ENCODE measurements at places on chromosomes 7 and 10. TPM values are rescaled to one million over a fixed set of nuclear protein-coding genes. Genes with fewer than 3 reads are reported as not detected.

GRCh38 chr10:100043344-100043743 lies 33.6 kb upstream of the DNMBP start:
- DNase-seq: no peak

GRCh38 chr7:24801883-24802282 lies 44.6 kb upstream of the GSDME start:
- DNase-seq: no peak

DNA sequence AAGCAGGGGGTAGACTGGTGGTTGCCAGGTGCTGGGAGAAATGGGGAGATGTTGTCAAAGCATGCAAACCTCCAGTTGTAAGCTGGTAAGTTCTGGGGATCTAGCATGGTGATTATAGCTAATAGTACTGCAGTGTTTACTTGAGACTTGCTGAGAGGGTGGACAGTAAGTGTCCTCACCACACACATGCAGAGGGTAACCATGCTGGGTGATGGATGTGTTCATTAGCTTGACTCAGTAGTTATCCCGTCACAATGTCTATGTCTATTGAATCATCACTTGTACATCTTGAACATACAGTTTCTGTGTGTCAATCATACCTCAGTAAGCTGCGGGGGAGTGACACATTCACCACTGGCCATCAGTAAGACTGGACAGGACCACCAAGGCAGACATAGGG lies 42.1 kb downstream of the GSDME start:
- no peak for DNase-seq

DNA sequence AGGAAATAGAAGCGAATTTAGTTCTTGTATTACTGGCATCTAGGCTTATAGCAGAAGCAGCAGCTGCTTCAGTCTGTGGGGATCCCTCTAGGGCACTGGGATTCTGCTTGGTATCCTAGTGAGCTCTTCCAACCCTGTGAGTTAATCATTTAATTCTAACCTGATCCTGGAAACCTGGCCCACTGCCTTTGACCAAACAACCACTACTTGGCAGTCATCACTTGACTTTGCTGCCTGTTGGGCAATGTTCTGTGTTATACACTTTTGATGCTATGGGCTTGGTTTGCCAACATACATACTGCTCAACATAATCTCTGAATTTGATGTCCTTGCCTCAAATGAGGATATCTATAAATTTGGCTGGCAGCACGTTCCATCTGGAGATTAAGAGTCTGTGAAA lies 813.4 kb downstream of the ANKRD7 start:
- DNase-seq: no peak

DNA sequence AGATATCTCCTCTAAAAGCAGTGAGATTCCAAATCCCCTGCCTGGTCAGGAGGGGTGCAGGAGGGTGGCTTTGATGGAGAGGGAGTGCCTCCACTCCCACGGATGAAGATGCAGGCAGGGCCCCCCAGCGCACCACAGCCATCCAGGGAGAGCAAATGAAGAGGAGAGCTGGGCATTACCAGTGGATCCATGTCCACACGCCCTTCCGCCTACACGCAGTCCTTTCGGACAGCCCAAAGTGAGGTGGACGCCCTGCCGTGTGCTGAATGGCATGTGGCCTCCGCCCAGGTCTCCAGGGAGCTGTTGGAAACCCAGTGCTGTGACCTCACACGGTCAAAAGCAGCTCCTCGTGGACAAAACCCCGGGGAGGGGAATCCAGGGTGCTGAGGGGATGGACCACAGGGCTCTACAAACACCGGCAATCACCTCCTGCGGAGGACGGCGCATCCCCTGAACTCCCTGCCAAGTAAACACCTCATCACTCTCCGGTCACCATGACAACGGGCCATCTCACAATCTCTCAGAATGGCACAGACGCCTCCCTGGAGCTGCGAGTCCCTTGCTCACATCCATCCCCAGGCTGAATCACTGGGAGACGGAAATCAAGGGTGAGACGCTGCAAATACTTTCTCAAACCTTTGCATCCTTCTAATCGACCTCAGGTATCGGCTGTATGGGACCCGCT lies 35.0 kb upstream of the DNAAF5 start:
- no peak for DNase-seq

GRCh38 chr7:112855227-112855626 lies 65.0 kb upstream of the TMEM168 start:
- DNase-seq: no peak

DNA sequence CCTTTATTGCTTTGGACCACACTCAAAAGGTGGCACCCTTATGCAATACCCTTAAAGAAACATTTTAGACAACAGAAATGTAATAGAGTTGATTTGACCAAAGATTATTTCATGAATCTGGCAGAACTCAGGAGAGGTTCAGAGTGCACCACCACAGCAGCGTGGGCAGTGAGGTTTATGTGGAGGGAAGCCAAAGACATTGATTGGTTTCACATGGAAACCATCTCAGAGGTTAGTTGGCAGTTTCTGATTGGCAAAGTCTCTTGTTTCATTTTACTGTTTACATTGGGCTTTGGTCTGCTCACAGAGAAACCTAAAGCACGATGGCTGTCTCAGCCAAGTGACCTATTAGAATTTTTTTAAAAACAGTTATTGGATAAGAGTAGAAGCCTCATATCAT lies 101.3 kb downstream of the SDHAF3 start:
- DNase-seq: no peak

DNA sequence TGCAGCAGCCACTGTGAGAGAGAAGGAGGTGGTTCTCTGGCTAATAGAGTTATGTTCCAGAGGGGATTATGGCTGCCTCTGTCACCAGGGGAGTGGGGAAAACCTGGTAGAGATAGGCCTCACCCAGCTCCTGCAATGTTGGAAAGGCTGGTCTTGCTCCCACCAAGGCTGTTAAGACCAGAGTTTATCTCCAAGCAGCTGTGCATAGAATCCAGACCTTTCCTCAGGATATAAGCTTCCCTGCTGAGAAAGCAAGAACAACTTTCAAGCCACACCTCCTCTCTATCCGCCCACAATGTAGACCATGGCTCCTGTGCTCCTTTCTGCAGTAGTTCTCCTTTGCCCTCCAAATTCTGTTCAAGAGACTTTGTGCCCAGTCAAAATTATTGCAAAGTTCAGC lies 1375.4 kb downstream of the REEP3 start:
- DNase-seq: no peak

The GIMAP4 gene
- total RNA-seq: 63.4 TPM

The ANLN gene
- 52.6 TPM for total RNA-seq

The CALML3 gene
- total RNA-seq: not detected

The GPR37 gene
- total RNA-seq: 8.1 TPM

The SEMA3D gene
- total RNA-seq: 0.95 TPM

All from pulmonary artery endothelial cell (primary cell).